A172 (cell line): ENCODE measurements at places on chromosomes 3 and 15. TPM values are rescaled to one million over a fixed set of nuclear protein-coding genes. Genes with fewer than 3 reads are reported as not detected.

GRCh38 chr3:58157700-58158099 is 53.1 kb downstream of the DNASE1L3 start:
- DNase-seq: no peak

TRANK1 gene
- total RNA-seq: 3.8 and 7.0 TPM in 2 replicates

CSPG4 gene
- 132 and 171 TPM in 2 replicates for total RNA-seq

DNA sequence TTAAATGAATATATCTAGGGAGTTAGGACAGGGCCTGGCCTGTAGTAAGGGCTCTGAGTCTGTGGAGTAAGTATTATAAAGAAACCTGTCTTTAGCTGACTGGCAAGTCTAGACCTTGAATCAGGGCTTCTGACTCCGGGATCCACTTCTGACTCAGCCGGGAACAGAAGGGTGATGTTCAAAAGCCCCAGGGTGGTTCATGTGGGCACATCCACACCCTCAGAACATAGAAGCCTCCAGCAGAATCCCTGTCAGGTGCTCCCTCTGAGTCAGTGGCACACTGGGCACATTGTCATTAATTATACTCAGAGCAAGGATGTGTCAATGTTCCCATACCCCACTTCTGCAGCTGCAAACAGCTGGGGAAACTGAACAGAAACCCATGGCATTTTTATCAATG is 26.7 kb upstream of the SNRK start:
- peak; percentile 37 for DNase-seq

GRCh38 chr3:56115199-56115598 is 353.1 kb downstream of the ERC2 start:
- no peak for DNase-seq

CHST2 gene
- total RNA-seq: 2.7 and 5.6 TPM in 2 replicates

- no peak for DNase-seq
Measured at GRCh38 chr3:155211266-155211665, 82.2 kb downstream of the STRIT1 start.

DNA sequence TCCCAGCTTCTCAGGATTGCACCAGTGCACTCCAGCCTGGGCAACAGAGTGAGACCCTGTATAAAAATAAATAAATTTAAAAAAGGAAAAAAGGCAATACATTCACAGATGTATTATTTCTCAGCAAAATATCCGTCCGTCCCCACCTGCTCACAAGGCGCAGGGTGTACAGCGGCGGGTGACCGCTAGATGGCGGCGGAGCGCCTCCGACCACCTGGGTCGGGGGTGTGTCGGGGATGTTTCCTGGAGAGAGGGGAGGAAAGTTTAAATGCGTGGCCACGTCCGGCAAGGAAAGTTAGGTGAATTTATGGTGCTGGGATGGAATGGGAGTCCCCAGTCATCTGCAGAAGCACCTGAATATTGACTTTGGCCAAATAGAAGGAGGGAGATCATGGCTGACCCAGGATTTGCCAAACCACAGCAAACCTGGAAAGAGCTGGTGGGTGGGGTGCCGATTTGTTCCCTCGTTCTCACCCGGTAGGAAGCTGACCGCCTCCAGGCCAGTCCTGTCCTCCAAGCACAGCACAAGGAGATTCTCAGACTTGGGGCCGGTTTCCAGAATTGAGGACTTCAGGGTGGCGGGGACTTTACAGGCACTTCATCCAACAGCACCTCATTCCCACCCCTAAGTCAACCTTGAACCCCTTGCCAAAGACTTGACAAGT is 88.3 kb downstream of the TMEM266 start:
- peak; percentile 22 for DNase-seq

SERPINI2 gene
- total RNA-seq: not detected in 2 replicates

DNA sequence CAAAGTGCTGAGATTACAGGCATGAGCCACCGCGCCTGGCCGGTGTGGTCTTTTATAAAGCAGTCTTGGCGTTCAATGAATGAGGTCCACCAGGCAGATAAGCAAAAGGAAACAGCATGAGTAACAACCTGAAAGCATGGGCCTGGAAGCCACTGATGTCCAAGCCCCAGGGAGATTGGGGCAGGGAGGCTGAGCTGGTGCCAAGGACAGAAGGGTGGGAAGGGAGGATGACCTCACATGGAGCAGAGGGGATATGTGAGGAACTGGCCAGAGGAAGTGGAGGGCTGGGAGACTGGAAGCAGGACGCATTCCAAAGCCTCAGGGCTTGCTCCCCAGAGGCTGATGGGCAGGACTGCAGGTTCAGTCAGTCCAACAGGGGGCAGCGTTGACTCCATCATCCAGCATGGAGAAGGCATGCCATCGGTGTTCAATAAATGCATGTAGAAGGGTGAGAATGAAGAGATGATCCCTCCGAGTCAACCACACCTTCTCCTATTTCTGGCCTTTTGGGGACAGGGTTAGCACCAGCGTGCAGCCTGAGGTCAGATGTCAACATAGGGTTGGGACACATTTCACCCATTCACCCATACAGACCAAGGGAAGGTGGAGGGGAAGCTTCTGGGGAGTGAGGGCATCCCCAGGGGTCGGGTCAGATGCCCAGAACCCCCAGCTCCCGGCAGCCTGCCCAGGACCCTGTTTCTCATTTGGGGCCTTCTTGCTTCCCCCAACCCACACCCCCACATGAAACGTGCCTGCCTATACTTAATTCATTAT is 14.8 kb downstream of the MYL3 start:
- peak; percentile 43 for DNase-seq

DNA sequence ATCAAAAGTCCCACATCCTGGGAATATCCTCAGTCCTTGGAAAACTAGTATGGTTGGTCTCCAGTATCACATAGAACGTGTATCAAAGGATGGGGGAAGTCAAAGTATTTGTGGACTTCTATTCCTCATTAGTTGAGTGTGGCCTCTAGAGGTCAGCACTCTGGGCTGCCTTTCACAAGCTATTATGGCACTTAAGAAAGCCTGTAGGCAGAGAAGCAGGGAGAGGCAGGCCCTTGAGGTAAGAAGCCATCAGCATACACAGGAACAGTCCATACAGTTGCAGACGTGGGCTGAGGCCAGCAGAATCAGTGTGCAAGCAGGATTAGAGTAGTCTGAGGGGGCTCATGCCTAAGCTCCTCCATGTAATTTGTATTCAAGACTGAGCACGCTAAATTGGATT is 341.7 kb downstream of the CLSTN2 start:
- DNase-seq: peak; percentile 22

GRCh38 chr3:134362670-134363380 is 11.4 kb downstream of the AMOTL2 start:
- no peak for DNase-seq
